ENCODE measurements at places on chromosomes 6 and 20. TPM values are rescaled to one million over a fixed set of nuclear protein-coding genes. Genes with fewer than 3 reads are reported as not detected.

DNA sequence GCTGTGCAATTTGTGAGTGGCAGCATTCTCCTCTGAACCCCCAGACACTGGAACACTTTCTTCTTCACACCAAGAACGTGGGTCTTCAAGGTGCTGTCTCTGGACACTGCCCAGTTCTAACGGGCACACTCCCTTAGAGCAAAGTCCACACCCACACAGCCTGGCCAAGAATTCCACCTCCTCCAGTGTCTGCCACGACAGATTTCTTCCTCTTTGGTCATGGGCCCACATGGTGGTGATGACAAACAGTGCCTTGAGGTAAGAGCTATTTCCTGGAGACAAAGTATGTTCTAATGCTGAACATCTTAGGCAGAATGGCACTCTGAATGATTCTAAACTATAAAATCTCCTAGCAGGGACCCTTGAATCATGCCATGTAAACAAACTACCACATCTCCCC is 25.5 kb upstream of the SSTR4 start:
- no peak for DNase-seq

CAGE1 gene
- under 0.01 TPM for total RNA-seq

DNA sequence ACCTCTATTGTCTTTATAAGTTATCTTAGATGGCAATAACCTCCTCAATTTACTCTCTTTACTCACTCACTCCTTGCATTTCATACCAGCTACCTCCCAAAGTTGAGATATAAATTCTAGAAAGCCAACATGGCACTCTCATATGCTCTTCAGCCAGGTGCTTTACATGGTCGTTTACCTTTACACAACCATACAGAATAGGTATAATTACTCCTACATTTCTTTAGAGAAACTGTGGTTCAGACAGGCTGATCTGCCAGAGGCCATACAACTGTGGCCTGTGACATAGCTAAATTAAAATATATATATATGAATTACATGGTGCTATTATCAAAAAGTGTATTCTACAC is 45.7 kb downstream of the HBS1L start:
- DNase-seq: no peak

LHFPL5 gene
- not detected for total RNA-seq

GRCh38 chr6:3343089-3343883 is 84.5 kb downstream of the PSMG4 start:
- DNase-seq: no peak

GRCh38 chr6:142872376-142872775 is 72.6 kb downstream of the HIVEP2 start:
- DNase-seq: no peak

GRCh38 chr6:90463359-90463758 is 123.5 kb downstream of the MAP3K7 start:
- no peak for DNase-seq

- peak; percentile 48 for DNase-seq
These were observed 6.0 kb downstream of the CNPY3 start for GRCh38 chr6:42935322-42935721.

DNA sequence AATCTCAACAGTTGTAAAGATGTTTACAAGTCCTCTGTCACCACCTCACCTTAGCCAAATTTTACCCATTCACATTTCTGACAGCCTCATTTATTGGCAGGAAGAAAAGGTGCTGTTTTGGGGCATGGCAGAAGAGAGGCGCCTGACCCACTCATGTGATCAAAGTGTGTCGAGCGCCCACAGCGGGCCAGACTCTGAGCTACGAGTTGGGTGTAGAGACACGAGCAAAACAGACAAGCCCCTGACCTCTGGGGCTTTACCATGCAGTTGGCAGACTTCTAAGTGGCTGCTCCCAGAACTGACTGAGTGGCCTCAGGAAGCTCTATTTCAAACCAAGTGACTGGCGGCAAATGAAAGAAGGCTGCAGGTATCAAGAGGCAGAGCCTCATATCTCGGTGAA is 167.0 kb downstream of the SOBP start:
- no peak for DNase-seq

DNA sequence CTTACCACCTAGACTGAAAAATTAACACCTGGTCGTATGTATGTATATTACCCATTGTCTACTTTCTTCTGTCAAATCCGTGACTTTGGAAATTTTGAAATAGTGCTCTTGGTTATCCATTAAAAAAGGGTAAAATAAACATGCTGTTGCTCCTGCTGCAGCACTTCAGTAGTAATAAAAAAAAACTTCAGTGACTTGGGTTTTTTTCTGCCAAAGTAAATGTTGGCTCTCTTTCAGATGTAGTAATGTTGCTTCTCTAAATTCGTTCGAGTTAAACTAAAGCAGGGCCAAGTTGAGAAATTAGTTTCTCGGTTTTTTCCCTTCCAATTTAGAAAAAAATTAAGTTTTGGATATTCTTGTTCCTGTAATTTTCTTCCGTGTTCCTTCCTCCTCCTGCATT is 34.2 kb downstream of the JARID2 start:
- DNase-seq: no peak

DNA sequence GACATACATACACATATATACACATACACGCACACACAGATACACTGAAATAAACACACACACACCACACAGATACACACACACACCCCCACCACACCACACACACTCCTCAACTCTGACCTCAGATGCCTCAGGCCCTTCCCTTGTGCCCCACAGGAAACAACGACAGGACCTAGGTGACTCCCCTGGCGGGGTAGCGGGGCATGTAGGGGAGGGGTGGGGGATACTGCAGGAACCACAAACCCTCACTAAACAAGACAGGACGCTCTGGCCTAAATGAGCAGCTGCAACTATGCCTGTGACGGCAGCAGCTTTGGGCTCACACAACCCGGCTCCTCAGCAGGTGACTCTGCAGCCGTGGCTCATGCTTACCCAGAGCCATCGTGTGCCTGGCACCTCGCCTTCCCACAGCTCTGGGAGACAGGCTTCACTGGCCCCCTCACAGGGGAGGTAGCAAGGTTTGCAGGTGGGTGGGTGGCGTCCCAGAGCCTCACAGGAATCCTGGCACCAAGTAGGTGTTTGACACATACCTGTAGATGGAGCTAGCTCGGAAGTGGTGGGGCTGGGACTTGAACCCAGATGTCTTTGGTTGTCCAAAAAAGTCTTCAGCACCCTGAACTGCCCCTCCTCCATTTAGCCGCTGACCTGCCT is 100.8 kb downstream of the GRM4 start:
- DNase-seq: no peak

TENT5A gene
- 1.5 TPM for total RNA-seq

PSMB9 gene
- total RNA-seq: 68.9 TPM

SLC26A8 gene
- total RNA-seq: under 0.01 TPM

PNPLA1 gene
- not detected for total RNA-seq

- DNase-seq: peak; percentile 59
These were observed 8.9 kb downstream of the BPIFB1 start for GRCh38 chr20:33291830-33292355.

DLK2 gene
- total RNA-seq: 0.60 TPM

GRCh38 chr6:13615792-13616120 is 621 bp downstream of the NOL7 start:
- DNase-seq: peak; percentile 46

EYA4 gene
- under 0.01 TPM for total RNA-seq

ECT2L gene
- total RNA-seq: not detected

GRCh38 chr20:25213566-25214425 is 18.3 kb downstream of the ENTPD6 start:
- DNase-seq: no peak

- peak; percentile 51 for DNase-seq
These were observed 638 bp downstream of the BLCAP start for GRCh38 chr20:37526839-37527637.

GRCh38 chr6:52610745-52611355 is 34.0 kb upstream of the TRAM2 start:
- no peak for DNase-seq

SPATS1 gene
- not detected for total RNA-seq

COL12A1 gene
- 3.7 TPM for total RNA-seq
